ENCODE measurements at places on chromosomes 3 and 15.

- DNase-seq: no peak
Measured at GRCh38 chr15:27730868-27731267, 368.2 kb downstream of the OCA2 start.

- no peak for DNase-seq
Measured at GRCh38 chr15:62844564-62845240, 197.8 kb upstream of the TPM1 start.

- peak; percentile 39 for DNase-seq
Measured at GRCh38 chr3:71069797-71070196, 513.7 kb downstream of the FOXP1 start.

DNA sequence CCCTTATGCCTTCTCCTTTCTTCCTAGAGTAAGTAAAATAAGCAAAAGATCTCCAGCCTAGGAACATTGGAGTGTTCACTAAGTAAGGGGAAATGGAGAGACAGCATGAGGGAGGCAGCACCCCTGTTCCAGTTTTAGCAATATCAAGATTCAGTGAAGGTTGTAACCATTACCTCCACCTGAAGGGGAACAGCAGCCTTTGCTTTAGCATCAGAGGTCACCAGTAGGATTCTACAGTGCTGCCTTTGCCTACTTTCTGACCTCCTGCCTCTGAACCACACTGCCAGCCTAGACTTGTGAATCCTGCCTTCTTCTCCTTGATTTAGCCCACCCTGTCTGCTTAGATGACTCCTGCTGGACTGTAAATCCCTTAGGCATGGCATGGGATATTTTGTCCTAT lies 104.7 kb downstream of the GAP43 start:
- no peak for DNase-seq

GRCh38 chr3:96700322-96701315 lies 113.8 kb upstream of the EPHA6 start:
- DNase-seq: no peak

Measured in hematopoietic multipotent progenitor cell (in vitro differentiated cells).